Activated T-helper 1 cell treated with anti-CD3 and anti-CD28 coated beads, Interleukin-12 subunit alpha, Interleukin-12 subunit beta, Interleukin-2, Interleukin-4 antibody, amounts not matched to agents 30 ng/mL and 10 ng/mL and 1 ng/mL, durations not matched to agents 14 hours and 24 hours and 36 hours (primary cell): ENCODE measurements at places on chromosomes 2 and 18. TPM values are rescaled to one million over a fixed set of nuclear protein-coding genes. Genes with fewer than 3 reads are reported as not detected.

DNA sequence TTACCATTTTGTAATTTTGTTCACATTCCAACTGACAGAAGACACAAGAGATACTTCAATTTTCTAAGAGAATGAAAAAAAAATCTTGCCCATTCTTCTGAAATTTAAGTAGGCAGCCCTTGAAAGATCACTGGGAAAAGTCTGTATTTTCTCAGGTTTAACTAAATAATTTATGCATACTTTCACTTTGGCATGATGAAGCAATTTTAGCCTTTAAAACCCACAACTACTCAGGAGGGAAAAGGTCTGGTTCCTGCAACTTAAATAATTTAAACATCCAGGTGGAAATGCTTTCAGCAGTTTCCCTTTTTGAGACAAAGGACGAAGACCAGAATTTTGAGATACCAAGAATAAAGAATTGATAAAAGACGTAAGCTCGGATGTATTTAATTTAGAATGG is 61.4 kb downstream of the ZEB2 start:
- DNase-seq: no peak
- no peak overlapping the region for H3K27ac ChIP-seq
- H3K36me3 ChIP-seq: peaks cover 1% of the 10 kb centered on the region
- peaks cover 60% of the 10 kb centered on the region for H3K4me1 ChIP-seq

- H3K36me3 ChIP-seq: no peaks in the 10 kb centered on the region
- no peak for DNase-seq
- no peaks in the 10 kb centered on the region for H3K4me1 ChIP-seq
- no peaks in the 10 kb centered on the region for H3K27me3 ChIP-seq
- H3K4me3 ChIP-seq: no peak overlapping the region
These were observed 118.1 kb upstream of the DTNA start for GRCh38 chr18:34591920-34592444.

GRCh38 chr2:171837736-171838135 is 56.3 kb downstream of the SLC25A12 start:
- no peak overlapping the region for H3K27ac ChIP-seq

DNA sequence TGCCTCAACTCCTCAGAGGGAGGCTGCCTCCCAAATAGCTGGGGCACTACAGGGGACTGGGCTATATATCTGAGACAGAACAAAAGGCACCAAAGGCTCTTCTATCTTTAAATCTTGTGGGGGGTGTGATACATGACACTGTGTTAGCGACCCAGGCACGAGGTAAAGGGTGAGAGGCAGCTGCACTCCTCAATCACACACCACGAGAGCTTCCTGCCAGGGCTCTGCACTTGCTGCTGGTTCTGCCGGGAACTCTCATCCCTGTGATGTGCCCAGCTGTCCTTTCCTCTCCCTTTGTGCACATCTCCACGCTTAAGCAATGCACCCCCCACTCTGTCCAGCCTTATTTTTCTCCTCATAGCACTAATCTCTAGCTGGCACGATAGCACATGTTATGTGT is 32.4 kb downstream of the NPC1 start:
- no peak overlapping the region for H3K4me3 ChIP-seq
- no peaks in the 10 kb centered on the region for H3K4me1 ChIP-seq
- no peak for DNase-seq
- no peaks in the 10 kb centered on the region for H3K27me3 ChIP-seq

Gene POU3F3
- not detected in 2 replicates for total RNA-seq
